Neural progenitor cell (in vitro differentiated cells): ENCODE measurements at places on chromosomes 13 and 19.

DNA sequence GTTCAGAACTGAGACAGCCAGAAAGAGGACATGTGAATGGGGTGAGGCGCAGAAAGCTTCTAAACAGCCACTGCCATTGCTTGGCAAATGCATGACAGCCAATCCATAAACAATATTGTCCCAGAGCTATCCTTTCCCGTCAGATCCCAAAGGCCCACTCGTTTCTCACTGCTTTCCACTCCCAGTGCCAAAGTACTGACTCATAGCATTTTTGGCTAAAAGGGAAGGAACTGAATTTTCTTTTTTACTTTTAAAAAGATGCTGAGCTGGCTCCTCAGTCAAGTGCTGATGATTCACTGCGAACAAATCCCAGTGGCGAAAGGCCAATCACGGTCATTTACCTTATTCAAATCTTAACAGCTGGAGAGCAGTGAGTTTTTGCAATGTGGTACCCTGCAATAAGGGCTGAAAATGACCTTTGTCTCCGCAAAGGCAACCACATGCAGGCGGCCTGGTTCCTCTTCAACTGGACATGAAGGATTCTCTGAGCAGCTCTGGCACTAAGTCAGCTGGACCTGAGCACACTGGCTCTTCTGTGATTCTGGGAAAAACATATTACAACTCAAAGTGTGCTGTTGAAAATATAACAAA is 151.7 kb downstream of the DCLK1 start:
- no peak for DNase-seq

GRCh38 chr19:11481534-11482383 is 913 bp upstream of the ELAVL3 start:
- peak; percentile 92 for DNase-seq

GRCh38 chr19:29395111-29395733 is 130.6 kb upstream of the VSTM2B start:
- DNase-seq = no peak

DNA sequence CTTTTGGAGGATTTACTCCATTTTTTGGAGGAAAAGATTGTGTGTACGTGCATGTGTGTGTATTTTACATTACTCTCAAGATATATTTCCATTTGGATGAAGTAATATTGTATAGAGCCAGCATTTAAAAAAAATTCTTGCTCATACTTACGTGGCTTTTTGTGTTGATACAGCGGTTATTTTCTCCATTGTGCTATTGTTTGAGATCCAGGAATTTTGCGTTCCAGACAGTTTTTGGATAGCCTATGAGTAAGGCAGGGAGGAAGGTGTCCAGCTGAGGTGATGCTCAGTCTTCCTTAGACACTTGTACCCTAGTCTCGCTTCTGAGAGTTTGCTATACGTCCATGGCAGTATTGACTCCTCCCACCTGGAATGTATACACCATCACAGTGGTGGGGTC is 92.2 kb upstream of the ARHGEF7 start:
- DNase-seq = no peak

- DNase-seq = no peak
Observed at GRCh38 chr19:9565900-9566705, 18.2 kb downstream of the ZNF121 start.

- DNase-seq = no peak
Observed at GRCh38 chr13:47109028-47109427, 212.2 kb upstream of the HTR2A start.

GRCh38 chr19:14106840-14107239 is 10.7 kb downstream of the PRKACA start:
- DNase-seq = no peak

GRCh38 chr13:43107780-43108179 is 84.4 kb downstream of the DNAJC15 start:
- no peak for DNase-seq

DNA sequence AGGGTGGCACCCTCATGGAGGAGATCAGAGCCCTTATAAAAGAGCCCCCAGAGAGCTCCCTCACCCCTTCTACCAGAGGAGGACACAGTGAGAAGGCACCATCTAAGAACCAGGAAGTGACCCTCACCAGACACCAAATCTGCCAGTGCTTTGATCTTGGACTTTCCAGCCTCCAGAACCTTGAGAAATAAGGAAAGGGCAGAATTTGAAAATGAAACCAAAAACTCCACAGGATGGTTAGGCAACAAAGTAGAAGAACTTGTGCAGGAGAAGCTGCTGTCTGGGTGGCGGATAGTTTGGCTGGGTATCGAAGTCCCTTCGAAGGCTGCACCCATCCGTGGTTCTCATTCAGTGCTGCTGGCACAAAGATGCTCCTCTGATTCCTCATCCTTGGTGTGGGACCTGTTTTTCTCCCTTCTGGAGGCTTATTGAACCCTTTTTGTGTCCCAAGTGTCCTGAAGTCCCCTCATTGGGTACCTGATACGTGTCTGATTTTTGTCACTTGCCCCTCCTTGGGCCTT is 130.8 kb downstream of the KDM4B start:
- DNase-seq = no peak

DNA sequence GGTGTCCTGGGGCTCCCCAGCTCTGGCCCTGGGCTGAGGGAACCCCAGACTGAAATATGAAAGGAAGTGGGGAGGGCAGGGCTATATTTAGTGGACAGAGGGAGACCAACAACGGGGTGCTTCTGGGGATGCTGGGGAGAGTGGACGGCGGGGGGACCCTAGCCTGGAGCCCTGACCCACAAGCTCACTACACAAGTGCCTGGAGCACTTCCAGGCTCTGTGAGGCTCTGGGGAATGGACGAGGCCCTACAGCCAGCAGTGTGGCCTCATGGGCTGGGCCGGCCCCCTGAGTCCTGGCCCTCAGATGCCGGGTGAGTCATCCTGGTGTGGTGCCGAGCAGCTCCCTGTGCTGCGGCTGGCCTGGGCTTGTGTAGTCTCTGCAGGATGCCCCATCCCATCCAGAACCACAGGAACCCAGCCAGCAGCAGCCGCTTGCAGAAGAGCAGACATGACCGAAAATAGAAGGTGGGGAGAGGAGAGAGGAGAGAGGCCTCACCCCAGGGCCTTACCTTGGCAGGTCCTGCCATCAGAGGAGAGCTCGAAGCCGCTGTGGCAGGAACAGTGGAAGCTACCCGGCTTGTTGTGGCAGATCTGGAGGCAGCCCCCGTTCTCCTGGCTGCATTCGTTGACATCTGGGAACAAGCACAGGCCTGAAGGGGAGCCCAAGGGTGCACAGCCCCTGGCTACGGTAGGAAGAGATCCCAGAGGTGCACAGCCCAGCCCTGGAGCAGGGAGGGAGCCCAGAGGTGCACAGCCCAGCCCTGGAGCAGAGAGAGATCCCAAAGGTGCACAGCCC is 26.1 kb downstream of the GAS6 start:
- DNase-seq = no peak
